ENCODE measurements at places on chromosomes 6 and 20.

GRCh38 chr6:134636186-134636799 lies 313.6 kb downstream of the ALDH8A1 start:
- no peak for DNase-seq

DNA sequence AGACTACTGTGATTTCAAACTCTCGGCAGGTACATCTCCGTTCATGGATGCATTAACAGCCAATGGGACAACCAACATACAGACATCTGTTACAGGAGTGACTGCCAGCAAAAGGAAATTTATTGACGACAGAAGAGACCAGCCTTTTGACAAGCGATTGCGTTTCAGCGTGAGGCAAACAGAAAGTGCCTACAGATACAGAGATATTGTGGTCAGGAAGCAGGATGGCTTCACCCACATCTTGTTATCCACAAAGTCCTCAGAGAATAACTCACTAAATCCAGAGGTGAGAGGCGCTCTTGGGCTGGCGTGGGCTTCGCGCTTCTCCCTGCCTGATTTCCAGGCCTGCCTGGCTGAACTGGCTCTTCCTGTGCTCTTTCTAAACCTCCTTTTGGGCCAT lies 68.4 kb downstream of the RPP40 start:
- DNase-seq: no peak

DNA sequence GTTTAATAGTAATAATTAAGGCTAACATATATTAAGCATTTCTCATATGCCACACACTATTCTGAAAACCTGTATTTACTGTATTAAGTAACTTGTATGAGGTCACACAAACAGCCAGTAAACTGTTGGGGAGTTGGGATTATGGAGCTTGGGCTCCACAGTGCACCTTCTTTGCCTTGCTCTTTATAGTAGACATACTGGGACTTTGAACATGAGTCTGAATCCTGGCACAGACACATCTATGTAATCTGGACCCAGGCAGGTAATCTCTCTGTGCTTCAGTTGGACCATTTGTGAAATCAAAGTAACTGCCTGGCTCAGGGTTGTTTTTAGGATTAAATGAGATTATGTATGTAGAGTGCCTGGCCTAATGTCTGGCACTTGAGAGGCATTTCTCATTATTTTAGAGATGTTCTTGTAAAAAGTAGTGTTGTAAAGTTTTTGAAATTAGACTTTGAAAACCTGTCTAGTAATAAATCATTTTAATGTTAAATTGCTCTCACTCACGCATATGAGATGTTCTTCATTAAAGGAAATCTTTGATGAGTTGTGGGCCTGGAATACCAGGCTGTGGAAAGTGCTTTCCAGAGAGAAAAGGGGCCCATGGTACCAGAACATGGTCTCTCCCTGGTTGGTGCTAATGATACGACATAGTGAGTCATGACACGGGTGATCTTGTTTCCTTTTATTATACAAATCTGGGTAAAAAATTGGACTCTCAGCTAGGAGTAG lies 34.3 kb downstream of the LRRC1 start:
- no peak for DNase-seq

DNA sequence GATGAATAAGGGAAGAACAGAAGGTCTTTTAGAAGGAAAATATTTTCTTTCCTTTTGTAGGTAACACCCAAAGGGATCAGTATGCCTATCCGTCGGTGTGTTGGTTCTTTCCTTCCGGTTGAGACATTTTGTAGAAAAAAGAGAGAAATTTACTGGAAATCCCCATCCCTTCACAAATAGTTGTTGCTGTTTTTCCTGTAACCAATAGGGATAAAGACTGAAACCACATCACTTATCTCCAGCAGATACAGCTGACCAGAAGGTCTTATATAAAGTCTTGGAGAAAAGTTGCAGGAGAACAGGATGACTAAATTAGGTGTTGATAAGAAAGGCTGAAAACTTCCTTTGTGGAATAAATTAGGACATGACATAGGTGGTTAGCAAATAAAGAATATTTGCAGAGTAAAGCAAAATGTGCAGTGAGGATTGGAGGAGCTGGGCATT lies 14.8 kb upstream of the HLA-DRB1 start:
- no peak for DNase-seq

DNA sequence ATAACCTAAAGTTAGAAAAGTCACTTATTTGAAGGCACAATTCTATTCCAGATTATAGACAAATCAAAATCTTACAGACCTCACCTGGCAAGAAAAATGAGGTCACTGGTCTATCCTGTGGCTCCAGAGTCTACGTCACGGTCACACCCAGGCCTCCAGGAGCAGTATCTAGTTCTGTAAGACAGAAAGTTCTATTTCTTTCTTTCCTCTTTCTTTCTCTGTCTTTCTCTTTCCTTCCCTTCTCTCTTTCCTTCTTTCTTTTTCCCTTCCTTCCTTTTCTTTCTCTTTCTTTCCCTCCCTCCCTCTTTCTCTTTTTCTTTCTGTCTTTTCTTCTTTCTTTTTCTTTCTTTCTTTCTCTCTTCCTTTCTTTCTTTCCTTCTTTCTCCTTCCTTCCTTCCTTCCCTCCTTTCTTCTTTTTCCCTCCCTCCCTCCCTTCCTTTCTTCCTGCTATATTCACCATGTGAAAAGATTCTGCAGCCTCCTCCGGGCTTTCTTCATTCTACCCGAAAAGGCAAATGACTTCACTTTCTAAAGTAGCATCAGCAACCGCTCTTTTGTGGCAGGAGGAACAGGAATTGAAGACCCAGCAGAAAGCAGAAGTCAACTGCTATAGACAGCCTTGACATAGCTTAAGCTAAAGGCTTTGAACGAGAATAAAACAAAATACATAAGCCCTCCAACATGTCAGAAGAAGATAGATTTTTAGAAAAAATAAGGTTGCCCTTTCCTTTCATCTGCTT lies 83.9 kb upstream of the SIRPG start:
- no peak for DNase-seq

GRCh38 chr20:56940466-56940865 lies 311.4 kb downstream of the TFAP2C start:
- DNase-seq: no peak

DNA sequence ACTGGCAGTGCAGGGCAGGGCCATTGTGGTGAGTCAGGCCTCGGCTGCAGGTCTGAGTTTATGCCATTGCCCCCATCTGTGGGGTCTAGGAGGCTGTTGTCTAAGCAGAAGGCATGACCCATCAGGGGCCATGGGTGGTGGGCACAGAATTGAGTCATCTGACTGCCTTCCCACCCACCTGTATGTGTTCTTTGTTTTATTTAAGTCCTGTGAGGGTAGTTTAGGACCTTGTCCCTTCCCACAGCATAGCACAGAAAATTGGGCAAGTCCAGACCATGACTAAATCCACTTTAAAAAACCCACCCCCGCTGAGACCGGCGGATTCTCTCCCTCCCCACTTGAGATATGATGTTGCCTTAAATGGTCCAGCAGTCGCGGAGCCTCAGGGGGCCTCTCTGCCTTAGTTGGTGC lies 40.3 kb downstream of the ERMARD start:
- no peak for DNase-seq

GRCh38 chr6:46323312-46323965 lies 152.7 kb upstream of the ENPP5 start:
- DNase-seq: no peak

DNA sequence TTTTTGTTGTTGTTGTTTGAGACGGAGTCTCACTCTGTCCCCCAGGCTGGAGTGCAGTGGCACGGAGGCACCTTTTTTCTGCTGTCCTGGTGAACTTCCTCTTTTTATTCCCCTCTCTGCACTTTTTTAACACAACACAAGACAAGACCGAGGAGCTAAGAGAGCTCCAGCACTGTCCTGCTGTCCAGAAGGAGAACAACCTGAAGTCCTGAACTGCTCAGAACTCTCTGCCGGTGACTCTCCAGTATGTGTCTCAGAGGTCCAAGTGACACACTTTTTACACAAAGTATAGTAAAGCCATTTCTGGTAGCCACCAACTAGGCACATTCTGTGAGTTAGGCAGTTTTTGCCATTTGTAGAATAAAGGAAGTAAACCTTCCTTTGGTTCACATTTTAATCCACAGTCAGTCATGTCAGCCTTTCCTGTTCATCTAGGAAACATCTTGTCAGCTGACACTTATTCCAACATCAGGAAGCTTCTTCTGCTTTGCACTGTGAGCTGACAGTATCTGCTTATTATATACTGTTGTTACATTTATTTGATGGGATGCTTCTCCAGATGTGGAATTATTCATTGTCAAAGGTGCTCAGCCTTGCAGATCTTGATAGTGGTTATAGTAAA lies 28.1 kb upstream of the TXNDC5 start:
- no peak for DNase-seq

DNA sequence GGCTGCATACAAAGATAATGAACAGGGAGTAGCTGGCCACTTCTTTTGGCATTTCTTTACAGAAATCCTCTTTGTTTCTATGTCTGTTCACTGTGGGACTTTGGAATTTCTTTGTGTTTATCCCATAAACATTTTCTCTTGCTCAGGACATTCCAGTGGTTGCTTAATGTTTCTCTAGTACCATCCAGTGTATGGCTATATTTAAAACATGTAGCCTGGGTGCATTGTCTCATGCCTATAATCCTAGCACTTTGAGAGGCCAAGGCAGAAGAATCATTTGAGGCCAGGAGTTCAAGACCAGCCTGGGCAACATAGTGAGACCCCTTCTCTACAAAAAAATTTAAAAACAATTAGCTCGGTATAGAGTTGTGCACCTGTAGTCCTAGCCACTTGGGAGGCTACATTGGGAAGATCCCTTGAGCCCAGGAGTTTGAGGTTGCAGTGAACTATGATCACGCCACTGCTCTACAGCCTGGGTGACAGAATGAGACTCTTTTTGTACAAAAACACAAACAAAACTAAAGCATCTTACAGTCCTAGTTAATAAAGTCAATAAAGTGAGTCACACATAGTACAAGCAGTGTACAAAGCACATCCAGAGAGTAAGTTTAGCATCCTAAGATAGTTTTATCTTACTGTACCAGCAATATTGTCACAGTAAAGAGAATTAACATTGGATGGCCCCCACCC lies 63.3 kb downstream of the ZFAND3 start:
- DNase-seq: no peak

GRCh38 chr6:40735121-40735520 lies 148.0 kb upstream of the LRFN2 start:
- no peak for DNase-seq

- no peak for DNase-seq
Measured at GRCh38 chr20:23627501-23627900, 10.3 kb downstream of the CST3 start.

DNA sequence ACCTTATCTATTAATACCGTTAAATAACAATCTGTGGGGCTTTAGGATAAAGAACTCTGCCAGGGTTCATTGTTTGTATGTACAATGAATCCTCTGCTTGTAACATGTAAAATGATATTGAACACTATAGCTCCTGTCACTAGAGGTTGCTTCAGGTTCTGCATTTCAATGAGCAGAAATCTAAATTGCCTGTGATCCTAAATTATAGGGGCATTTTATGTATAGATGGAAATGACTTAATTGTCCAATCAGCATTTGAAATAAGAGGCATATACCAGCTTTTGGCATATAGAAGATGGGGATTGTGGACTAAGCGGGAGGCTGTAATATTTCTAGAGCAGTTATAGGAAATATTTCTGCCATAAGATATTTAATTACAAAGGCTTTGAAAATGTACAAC lies 2.0 kb downstream of the NCOA3 start:
- DNase-seq: no peak

- no peak for DNase-seq
Measured at GRCh38 chr6:168139121-168139520, 60.1 kb upstream of the FRMD1 start.

DNA sequence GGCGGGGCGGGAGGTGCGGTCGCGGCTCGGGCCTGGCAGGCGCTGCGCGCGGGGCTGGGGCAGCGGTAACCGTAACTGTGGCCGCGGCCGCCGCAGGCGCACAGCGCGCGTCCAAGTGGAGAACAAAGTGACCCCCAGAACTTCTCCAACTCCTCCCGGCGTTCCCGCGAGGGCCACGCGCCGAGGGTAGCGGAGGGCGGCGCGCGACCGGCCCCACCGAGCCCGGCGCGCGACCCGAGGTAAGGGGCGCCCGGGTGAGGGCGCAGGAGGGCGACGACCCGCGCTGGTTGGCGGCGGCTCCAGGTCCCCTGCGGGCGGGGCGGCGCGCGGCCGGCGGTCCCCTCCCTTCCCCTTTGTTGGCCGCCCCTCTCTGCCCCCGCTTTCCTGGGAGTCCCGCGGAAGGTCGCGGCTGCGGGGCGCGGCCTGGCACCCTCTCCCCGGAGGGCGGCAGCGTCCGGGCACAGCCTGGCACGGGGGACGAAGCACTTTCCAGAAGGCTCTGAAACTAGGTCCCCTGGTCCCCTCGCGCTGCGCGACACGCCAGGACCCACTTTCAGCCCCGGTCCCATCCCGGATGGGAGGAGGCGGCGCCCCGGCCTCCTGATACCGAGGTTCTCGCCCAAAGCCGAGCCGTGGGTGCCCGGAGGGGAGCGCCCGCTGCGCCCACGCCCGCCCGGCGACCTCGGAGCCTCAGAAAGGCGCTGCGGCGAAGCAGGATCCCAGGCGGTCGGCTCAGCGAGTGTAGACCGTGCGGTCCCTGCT lies at the start of gene TIAM2:
Gene TIAM2 (plus strand): TSS at position 62 of the 762 bp plus-strand sequence. CDS start 133,909 bp downstream, outside the sequence.
- DNase-seq: peak; percentile 4

DNA sequence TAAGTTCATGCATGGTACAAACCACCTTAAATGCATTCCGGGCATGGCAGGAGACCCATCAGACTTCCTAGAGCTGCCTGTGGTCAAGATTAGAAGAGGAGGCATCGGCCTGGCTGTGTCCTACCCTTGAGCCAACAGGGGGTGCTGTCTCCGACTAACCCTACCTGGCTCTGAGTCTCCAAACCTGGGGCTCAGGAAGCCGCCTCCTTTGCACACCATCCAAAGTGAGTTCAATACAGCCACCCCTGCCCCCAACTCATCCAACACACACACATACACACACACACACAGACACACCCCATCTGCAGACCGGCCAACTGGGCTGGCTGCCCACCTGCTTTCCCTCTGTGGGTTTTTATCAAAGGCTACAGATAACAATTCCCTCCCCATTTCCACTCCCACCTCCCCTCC lies 77.0 kb downstream of the JPH2 start:
- DNase-seq: no peak

DNA sequence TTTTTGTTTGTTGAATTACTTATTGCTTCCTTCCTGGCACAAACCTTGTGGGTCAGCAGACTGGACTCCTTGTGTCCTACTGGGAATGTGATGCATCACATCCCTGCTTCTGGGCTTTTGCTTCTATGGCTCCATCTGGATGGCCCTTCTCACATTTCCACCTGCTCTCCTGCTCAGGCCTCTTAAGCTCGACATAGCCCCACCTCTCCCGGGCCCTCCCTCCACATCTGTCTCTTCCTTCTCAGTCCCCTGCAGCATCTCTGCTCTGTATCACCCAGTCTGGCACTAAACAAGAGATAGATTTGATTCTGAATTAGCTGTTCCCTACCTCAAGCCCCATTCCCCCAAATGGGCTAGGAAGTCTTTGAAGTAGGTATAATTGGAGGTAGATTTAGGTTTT lies 356.8 kb downstream of the DHX35 start:
- no peak for DNase-seq

GRCh38 chr6:135637701-135638100 lies 140.2 kb upstream of the AHI1 start:
- DNase-seq: no peak

- DNase-seq: no peak
Measured at GRCh38 chr6:38427492-38428210, 212.1 kb downstream of the BTBD9 start.
